ENCODE measurements at places on chromosomes 2 and 18. TPM values are rescaled to one million over a fixed set of nuclear protein-coding genes. Genes with fewer than 3 reads are reported as not detected.

SPP2 gene
- total RNA-seq: not detected

DNA sequence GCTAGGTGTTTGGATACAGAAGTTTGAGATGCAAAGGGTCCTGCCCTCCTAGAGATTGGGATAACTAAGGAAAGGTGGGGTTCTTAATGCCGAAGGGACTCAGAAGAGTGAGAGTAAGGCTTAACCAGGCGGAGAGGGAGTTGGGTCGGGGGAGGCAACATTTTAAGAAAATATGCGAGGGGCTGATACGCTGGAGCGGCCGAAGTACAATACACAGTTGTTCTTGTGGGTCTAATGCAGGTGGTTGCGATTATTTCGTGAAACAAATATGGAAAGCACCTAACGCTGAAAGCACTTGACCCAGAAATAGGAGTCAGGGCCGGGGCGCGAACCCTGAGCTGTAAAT is 344 bp upstream of the MRPL33 start:
- no peak for DNase-seq
- peaks cover 7% of the 10 kb centered on the region for H3K27me3 ChIP-seq
- peak overlapping the region; percentile 96 for H3K4me3 ChIP-seq
- H3K36me3 ChIP-seq: peaks cover 24% of the 10 kb centered on the region

GRCh38 chr2:98470851-98471255 is 26.2 kb downstream of the INPP4A start:
- peak overlapping the region; percentile 95 for H3K27ac ChIP-seq
- no peaks in the 10 kb centered on the region for H3K27me3 ChIP-seq
- peaks cover 81% of the 10 kb centered on the region for H3K4me1 ChIP-seq
- H3K36me3 ChIP-seq: peaks cover 5% of the 10 kb centered on the region

GRCh38 chr2:241224018-241224850 is 35.8 kb downstream of the ANO7 start:
- no peak overlapping the region for H3K27ac ChIP-seq
- H3K4me1 ChIP-seq: no peaks in the 10 kb centered on the region
- H3K4me3 ChIP-seq: no peak overlapping the region
- H3K27me3 ChIP-seq: no peaks in the 10 kb centered on the region
- DNase-seq: peak; percentile 60

DNA sequence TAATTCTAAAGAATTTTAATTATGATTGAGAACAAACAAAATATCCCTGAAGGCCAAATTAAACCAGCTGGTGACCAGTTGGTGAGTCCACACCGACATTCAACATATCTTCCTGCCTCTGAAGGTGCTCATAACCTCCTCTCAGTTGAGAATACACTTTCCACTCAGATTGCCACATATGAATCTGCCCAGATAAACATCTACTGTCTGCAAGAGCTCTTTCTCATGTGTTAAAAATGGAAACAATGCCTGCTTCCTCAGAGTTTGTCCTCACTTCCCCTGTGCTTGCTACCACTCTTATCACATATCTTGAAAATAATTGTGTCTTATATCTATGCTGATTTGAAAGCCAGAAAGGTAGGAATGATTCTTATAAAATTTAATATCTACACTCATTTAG is 177.7 kb upstream of the GULP1 start:
- no peak overlapping the region for H3K4me3 ChIP-seq
- no peak overlapping the region for H3K27ac ChIP-seq
- H3K4me1 ChIP-seq: no peaks in the 10 kb centered on the region
- H3K36me3 ChIP-seq: no peaks in the 10 kb centered on the region
- no peak for DNase-seq

DNA sequence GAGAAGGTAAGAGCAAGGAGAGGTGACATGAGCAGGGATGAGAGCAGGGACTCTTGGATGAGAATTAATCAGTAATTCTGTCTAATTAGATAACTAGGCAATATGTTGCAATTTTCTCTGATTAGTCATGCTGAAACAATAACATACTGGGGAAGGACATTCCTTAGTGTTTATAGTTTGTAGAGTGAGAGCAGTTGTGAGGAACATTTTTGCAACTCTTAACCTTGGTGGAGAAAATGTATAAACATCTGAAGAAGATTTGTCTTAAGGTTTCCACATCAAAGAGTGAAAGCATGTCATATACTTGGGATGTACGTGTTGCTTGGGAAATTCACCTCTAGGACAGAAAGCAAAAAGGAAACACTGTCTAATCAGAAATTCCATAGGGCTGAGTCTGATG is 955.4 kb upstream of the FANCL start:
- H3K27ac ChIP-seq: no peak overlapping the region
- H3K27me3 ChIP-seq: no peaks in the 10 kb centered on the region
- DNase-seq: no peak

GRCh38 chr2:122357998-122358397 is 602.5 kb downstream of the TSN start:
- no peaks in the 10 kb centered on the region for H3K27me3 ChIP-seq
- no peak overlapping the region for H3K4me3 ChIP-seq
- no peak overlapping the region for H3K27ac ChIP-seq
- H3K36me3 ChIP-seq: no peaks in the 10 kb centered on the region
- no peaks in the 10 kb centered on the region for H3K4me1 ChIP-seq

- H3K27ac ChIP-seq: no peak overlapping the region
- H3K4me3 ChIP-seq: no peak overlapping the region
- no peaks in the 10 kb centered on the region for H3K27me3 ChIP-seq
- H3K36me3 ChIP-seq: peaks cover 4% of the 10 kb centered on the region
- H3K4me1 ChIP-seq: peaks cover 3% of the 10 kb centered on the region
These were observed 72.8 kb downstream of the ABI2 start for GRCh38 chr2:203400805-203401585.

- H3K27me3 ChIP-seq: peaks cover 5% of the 10 kb centered on the region
- no peak overlapping the region for H3K27ac ChIP-seq
- DNase-seq: no peak
- no peaks in the 10 kb centered on the region for H3K4me1 ChIP-seq
These were observed 119.0 kb upstream of the ZBTB14 start for GRCh38 chr18:5414546-5414945.

GRCh38 chr18:22856870-22857269 is 76.3 kb upstream of the RBBP8 start:
- H3K4me1 ChIP-seq: no peaks in the 10 kb centered on the region
- no peak overlapping the region for H3K4me3 ChIP-seq
- no peaks in the 10 kb centered on the region for H3K36me3 ChIP-seq
- no peak for DNase-seq

DNA sequence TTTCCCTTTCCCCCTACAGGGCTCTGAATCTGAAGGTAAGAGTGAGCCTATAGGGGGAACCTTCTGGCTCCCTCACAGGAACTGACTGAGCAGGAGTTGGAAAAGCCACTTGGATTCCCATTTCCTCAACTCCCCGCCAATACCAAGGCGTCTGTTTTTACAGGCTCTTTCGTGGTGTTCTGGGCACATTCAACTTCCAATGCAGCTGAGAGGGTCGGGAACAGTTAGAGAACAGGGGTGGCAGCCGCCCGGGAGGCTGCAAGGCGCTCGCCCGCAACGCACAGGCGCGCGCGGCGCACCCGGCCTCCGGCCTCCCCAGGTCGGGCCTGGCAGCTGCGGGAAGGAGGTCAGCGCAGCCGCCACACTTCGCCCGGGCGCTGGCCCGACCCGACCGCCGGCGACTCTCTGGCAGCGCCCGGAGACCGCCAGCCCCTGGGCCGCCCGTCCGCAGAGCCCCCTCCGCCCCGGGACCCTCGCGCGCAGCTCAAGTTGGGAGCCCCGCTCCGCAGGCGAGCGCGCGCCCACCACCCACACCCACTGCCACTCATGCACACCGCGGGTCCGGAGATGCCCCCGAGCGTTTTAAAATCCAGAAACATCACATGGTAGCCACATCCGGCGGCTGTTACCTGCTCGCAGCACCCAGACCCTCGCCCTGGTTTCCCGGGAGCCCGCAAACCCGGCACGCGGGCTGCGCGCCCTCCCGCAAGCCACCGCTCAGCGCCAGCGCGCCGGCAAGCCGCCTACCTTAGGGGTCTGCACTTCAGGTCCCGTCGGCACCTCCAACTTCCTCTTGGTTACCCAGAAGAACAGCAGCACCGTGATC is 816 bp downstream of the GALNT14 start:
- peak overlapping the region; percentile 53 for H3K4me3 ChIP-seq
- H3K36me3 ChIP-seq: no peaks in the 10 kb centered on the region
- no peak for DNase-seq

DNA sequence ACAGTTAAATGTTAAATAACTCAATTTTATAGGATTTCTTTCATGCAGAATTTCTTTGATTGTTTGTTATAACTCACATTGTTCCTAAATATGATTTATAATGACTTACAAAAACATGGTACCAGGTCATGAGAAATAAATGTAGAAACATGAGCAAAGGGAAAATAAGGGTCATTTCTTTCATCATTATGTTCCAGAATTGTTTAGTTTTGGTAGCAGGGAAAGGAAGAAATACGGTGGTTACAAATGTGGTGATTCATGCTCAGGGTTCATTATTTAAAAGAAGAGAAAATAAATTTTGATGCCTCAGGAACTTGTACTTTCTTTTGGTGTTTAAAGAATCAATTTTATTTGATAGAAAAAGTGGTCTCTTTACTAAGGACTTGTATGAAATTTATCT is 4.4 kb downstream of the LYPD6B start:
- no peak overlapping the region for H3K4me3 ChIP-seq
- peaks cover 21% of the 10 kb centered on the region for H3K27me3 ChIP-seq
- H3K4me1 ChIP-seq: no peaks in the 10 kb centered on the region
- H3K27ac ChIP-seq: no peak overlapping the region
- peaks cover 16% of the 10 kb centered on the region for H3K36me3 ChIP-seq

All from natural killer cell treated with Interleukin-12 subunit alpha and Interleukin-12 subunit beta and Interleukin-15 and Interleukin-18, amount 100 ng/mL, for 72 hours (primary cell).